Stimulated activated CD4-positive, alpha-beta T cell treated with anti-CD3 and anti-CD28 coated beads, Interleukin-2, amount 100 ng/mL, for 48 hours (primary cell): ENCODE measurements at places on chromosomes 3 and 15.
A peak's percentile ranks its signal among the peaks of the same experiment; 100 is the strongest.

GRCh38 chr15:85351965-85352364 lies 28.4 kb upstream of the AKAP13 start:
- DNase-seq = no peak

DNA sequence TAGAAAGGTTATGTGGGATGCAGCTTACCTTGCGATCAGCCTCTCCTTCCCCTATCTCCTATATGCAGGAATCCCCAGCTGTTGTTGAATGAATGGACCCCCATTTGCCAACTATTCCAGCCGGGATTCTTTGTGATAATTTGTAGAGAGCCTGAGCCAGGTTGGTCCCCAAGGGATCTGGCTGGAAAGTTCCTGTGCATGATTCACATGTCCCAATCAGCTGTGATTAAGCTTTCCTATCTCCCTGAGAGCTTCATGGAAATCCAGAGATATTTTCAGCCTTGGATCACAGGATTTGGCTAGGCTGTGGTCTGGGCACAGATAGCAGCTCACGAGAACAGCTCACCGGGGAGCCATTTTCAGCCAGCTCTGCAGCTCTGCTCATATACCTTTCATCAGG lies 76.7 kb downstream of the ARNT2 start:
- no peak for DNase-seq

- no peak for DNase-seq
Measured at GRCh38 chr3:177824190-177824786, 627.0 kb upstream of the TBL1XR1 start.

DNA sequence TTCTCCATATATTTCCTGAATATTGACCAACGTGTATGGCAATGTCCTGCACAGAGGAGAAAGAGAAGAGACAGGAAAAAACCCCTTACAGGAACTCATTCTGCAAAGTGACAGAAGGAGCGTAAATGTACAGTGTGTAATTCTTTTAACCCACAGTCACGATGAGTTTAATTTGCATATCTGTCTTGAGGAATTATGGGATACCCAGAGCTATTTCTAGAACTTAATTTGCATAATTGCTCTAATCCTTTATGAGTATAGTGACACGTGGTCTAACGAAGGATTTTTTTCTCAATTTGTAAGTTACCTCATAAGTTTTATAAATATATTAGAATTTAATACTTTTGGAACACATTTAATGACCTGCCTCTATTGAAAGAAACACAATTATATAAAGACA lies 9.8 kb downstream of the GPR27 start:
- no peak for DNase-seq

DNA sequence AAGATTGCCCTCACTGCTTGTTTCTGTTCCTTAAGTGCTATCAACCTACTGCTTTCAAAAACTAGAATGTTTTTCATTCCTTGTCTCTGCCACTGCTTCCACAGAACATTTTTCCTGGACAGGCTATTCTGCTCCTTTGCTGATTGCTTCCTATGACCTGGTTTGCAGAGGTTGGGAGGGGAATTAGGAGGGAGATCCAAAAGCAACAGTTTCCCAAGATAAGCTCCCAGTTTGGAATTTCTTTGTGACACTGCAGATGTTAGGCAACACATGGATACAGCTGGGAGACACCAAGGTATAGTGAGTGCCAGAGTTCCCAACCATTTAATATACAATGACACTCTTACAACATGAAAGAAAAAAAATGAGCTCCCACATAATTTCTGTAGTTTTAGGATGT lies 1036.5 kb downstream of the ROBO2 start:
- DNase-seq = no peak

DNA sequence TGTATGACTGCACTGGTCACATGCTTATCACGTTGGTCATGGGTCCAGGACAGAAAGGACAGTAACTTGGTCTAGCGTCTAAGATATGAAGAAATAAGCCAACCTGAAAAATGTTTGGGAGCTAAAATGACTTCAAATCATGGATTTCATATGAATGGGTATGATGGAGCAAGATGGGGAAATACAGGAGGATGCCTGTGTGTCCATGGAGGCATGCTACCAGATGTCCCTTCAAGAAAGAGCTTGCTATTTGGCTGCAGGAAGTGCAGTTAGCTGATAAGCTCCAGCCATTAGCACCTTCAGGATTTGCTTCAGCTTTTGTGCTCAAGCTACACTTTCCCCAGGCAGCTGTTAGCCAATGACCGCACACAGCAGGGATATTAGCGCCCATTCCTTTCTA lies 164.6 kb upstream of the THBS1 start:
- no peak for DNase-seq

- DNase-seq = no peak
Measured at GRCh38 chr3:31161889-31162288, 267.4 kb upstream of the GADL1 start.

DNA sequence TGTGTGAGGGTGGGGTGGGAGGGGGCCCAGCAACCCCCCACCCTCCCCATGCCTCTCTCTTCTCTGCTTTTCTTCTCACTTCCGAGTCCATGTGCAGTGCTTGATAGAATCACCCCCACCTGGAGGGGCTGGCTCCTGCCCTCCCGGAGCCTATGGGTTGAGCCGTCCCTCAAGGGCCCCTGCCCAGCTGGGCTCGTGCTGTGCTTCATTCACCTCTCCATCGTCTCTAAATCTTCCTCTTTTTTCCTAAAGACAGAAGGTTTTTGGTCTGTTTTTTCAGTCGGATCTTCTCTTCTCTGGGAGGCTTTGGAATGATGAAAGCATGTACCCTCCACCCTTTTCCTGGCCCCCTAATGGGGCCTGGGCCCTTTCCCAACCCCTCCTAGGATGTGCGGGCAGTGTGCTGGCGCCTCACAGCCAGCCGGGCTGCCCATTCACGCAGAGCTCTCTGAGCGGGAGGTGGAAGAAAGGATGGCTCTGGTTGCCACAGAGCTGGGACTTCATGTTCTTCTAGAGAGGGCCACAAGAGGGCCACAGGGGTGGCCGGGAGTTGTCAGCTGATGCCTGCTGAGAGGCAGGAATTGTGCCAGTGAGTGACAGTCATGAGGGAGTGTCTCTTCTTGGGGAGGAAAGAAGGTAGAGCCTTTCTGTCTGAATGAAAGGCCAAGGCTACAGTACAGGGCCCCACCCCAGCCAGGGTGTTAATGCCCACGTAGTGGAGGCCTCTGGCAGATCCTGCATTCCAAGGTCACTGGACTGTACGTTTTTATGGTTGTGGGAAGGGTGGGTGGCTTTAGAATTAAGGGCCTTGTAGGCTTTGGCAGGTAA lies 8.1 kb downstream of the FAM131A start:
- DNase-seq = no peak

- no peak for DNase-seq
Measured at GRCh38 chr15:91258415-91258759, 158.3 kb downstream of the SV2B start.

DNA sequence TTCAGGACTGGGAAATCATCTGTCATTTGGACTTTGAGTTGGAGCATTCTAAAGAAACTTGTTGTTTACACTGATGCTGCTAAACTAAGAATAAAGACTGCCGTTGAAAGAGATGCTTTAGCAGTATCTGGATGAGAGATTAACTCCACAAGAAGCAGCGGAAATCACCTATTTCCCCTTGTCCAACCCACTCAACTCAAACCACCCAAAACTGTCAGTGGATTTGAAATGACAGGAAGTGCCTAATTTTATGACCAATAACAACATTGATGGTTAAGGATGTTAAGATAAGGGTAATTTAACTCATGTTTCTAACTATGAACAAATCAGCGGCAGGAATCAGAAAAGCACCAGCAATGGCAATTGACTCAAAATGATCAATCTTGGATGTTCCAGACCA lies 110.8 kb upstream of the NR2F2 start:
- DNase-seq = no peak

DNA sequence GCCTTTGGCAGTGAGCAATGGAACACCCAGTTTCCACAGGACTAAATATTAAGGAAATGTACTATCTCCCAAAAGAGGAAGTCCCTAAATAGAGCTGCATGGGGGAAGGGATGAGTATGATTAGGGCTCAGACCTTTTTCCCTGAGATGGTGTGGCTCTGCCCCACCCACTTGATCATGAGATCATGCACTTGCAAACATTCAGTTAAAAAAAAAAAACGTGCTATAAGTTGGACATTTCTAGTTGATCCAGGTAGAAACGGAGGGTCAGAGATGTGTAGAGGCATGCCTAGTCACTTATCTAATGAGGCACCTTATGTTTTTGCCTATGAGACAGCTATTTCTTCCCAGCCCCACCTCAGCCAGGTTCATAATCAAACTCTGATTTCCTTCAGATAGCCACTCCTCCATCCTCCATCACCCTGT lies 24.5 kb upstream of the SSR3 start:
- DNase-seq = no peak

DNA sequence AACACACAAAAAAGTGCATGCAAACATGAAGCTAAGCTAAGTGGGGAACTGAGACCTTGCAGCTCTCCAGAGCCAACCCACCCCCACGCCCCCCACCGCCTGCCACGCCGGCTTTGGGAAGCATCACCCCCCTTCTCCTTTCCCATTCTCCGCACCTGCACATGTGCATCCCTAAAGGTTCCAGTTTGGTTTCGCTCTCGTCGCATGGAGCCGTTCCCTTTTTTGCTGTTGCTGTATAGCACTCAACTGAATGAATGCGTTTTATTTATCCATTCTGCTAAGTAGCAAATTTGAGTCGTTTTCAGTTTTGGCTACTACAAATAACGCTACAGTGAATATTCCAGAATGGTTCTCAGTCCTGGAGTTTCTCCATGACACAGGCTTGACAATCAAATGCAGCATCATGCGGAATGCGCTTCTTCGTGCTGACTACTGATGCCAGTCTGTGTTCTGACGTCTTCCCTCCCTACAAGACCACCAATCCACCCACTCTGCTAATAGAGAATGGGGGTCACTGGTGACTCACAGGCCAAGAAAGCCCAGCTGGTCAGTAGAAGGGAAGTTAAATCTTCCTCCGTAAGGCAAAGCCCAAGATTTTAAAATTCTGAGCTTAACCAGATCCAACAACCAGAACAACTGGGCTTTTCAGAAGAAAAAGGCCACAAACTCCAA lies 115.3 kb downstream of the XXYLT1 start:
- DNase-seq = no peak

- DNase-seq = peak; percentile 47
Measured at GRCh38 chr3:50226888-50227389, 9.1 kb upstream of the GNAI2 start.

GRCh38 chr3:10527295-10528001 lies 22.1 kb upstream of the ATP2B2 start:
- DNase-seq = no peak

GRCh38 chr3:172709774-172710663 lies 848 bp downstream of the NCEH1 start:
- peak; percentile 4 for DNase-seq

GRCh38 chr15:65130941-65131340 lies 2.7 kb downstream of the PDCD7 start:
- DNase-seq = no peak

DNA sequence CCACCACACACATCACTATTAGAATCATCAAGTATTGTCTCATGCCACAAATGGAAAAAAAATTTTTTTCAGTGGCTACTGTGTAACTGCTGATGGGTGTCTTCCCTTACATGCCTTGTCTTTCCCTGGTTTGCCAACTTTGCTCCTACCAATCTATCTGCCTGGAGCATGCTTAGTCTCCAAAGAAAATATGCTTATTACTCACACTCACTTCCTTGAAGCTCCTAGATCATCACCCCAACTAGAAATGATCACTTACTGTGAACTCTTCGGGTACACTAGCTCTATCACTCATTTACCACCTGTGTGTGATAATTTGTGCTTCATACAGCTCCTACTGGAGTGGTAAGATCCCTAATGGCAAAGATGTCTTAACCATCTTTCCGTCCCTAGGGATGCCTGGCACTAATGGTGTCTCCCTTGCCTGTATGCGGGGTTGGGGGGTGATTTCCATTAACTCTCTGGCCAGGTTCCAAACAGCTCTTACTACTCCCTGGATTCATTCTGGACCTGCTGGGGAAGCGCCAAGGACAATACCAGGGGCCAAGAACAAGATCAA lies 799 bp downstream of the VPS33B start:
- DNase-seq = no peak

- DNase-seq = peak; percentile 22
Measured at GRCh38 chr3:192850451-192850981, 67.1 kb downstream of the MB21D2 start.

- DNase-seq = no peak
Measured at GRCh38 chr3:52046186-52046901, 10.0 kb downstream of the DUSP7 start.

DNA sequence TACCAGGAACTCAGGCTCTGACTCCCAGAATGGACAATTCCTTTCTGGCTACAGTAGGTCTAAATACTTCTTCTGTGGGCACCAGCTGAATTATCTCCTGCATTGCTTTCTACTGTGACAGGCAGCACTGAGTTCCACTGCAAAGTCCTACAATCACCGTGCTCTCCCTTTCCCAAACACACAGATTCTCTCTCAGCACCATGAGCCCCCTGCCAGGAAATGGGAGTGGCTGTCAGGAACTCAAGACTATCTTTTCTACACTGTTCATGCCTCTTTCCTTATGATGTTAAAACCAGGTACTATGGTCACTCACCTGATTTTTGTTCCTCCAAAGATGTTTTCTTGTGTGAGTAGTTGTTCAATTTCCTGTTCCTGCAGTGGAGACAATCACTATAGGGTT lies 383.4 kb downstream of the EPHA6 start:
- no peak for DNase-seq

- no peak for DNase-seq
Measured at GRCh38 chr3:74041068-74041675, 416.4 kb upstream of the PDZRN3 start.

DNA sequence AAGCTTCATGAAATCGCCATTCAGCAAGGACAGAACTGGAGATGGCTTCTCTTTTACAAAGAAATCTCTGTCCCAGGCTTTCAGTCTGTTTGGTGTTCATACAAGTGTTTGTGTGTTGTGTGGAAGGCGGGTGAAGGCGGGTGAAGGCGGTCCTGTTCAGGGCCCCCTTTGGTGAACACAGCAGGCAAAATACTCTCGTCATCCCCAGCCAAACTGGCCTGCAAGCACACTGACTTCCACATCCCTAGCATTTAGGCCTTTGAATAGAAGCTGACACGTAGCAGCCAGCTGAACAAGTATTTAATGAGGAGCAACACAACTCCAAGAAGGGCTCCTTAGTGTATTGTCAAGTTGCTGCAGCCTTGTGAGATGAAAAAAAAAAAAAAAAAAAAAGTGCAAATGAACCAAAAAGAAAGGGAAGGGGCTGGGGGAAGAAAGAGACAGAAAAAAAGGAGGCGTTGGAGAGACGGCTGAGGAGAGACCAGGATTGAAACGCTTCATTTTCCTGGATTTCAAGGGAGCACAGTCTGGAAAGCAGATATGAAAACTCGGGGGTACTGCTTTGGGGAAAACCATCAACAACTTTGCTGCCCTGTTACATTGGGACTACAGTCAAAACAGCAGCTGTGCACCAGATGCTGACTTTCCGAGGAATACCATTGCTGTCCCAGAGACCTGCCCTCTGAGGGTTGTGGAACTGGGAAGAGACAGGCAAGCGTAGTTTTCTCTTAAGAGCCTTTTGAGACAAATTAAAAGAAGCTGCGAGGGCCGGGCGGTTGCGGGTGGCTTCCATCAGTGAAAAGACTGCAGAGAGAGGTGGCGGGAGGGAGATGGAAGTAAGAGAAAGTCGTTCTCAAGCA lies 74.6 kb downstream of the TGFBR2 start:
- DNase-seq = no peak
